Activated CD4-positive, alpha-beta T cell treated with anti-CD3 and anti-CD28 coated beads, Interleukin-2, amount 50 U/mL, for 1 hour (primary cell): ENCODE measurements at places on chromosomes 5 and 9.
A peak's percentile ranks its signal among the peaks of the same experiment; 100 is the strongest.

- no peak for DNase-seq
Observed at GRCh38 chr9:138100711-138101350, 223.2 kb downstream of the CACNA1B start.

- DNase-seq: no peak
Observed at GRCh38 chr9:103798620-103799019, 295.5 kb upstream of the SMC2 start.

GRCh38 chr5:115487168-115487567, 57.4 kb downstream of the FEM1C start:
- no peak for DNase-seq

- no peak for DNase-seq
Observed at GRCh38 chr5:76669245-76669644, 46.0 kb upstream of the F2RL2 start.

- DNase-seq: no peak
Observed at GRCh38 chr9:122251351-122251750, 13.3 kb downstream of the RBM18 start.

- DNase-seq: no peak
Observed at GRCh38 chr5:170430866-170431437, 41.8 kb upstream of the KCNMB1 start.

- peak; percentile 17 for DNase-seq
Observed at GRCh38 chr9:96875461-96876142, 21.3 kb upstream of the ZNF782 start.

- no peak for DNase-seq
Observed at GRCh38 chr5:159567461-159567860, 237.2 kb upstream of the IL12B start.

DNA sequence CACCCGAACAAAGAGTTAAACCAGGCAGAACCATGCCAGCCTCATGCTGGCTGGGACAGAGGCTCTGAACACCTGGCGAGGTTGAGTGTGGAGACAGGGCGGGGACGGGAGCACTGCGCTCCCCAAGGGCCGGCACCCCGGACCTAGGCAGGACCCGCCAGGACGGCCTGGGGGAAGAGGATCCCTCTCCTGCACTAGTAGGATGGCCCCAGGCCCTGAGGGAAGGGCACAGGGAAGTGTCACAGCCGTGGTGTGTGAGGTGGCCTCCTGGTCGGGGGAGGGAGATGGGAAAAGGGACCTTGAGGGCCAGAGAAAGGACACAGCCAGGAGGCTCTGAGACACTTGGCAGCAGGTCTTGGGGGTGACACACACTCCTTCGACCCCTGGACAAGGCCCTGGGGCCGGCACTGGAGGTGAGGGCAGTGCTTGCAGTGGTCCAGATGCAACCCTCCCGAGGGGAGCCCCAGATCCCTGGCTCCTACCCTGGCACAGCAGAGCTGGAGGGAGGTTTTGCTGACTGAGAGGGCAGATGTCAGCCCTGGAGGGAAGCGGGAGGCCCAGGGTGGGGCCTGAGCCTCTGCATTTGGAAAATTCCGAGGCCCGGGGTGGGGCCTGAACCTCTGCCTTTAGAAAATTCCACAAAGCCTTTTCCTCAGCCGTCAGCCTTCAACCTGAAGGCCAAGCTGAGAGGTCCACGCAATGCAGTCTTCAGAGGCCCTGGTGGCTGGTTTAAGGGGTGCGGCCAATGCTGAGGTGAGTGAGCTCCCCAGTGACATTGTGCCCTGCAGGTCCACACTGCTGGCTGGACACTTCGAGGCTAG, 24.8 kb upstream of the TERT start:
- DNase-seq: no peak

DNA sequence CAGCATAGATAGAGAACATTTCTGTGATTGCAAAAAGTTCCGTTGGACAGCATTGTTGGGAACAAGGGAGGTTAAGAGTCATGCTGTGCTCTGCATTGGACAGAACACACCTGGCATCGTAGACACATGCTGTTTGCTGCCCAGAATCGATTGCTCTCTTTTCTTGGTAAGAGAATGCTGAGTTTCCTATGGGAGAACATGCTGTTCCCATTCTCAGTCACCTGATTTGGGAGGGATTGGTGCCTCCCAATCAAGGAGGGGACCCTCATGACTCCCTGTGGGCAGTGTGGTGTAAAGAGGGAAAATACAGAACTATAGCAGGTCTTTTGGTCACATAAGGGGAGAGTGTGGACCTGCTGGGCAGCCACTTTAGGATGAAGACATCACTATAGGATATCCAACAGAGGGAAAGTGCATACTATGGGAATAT, 555.4 kb upstream of the CLINT1 start:
- DNase-seq: no peak

DNA sequence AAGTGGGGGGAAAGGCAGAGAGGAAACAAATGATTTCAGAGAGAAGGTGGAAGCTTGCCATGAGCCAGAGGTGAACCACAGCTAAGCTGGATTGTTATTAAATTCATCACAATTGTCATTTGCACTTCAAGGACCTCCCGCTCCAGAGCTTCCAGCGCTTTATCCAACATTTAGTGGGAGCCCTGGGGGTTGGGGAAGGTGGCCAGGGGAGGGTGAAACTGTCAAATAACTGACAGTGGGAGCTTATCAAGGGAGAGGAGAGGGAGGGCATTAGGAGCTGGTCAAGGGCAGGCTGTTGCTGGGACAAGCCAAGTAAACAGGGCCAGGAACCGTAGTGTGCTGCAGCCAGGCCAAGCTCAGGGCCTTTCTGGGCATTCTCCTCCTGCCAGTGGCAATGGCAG, 71.5 kb downstream of the SIL1 start:
- no peak for DNase-seq

GRCh38 chr5:168809218-168809617, 230.1 kb upstream of the PANK3 start:
- no peak for DNase-seq

- DNase-seq: no peak
Observed at GRCh38 chr5:74408150-74409043, 232.1 kb downstream of the ENC1 start.

GRCh38 chr5:122844136-122844909, 1.1 kb upstream of the SNX24 start:
- peak; percentile 1 for DNase-seq

DNA sequence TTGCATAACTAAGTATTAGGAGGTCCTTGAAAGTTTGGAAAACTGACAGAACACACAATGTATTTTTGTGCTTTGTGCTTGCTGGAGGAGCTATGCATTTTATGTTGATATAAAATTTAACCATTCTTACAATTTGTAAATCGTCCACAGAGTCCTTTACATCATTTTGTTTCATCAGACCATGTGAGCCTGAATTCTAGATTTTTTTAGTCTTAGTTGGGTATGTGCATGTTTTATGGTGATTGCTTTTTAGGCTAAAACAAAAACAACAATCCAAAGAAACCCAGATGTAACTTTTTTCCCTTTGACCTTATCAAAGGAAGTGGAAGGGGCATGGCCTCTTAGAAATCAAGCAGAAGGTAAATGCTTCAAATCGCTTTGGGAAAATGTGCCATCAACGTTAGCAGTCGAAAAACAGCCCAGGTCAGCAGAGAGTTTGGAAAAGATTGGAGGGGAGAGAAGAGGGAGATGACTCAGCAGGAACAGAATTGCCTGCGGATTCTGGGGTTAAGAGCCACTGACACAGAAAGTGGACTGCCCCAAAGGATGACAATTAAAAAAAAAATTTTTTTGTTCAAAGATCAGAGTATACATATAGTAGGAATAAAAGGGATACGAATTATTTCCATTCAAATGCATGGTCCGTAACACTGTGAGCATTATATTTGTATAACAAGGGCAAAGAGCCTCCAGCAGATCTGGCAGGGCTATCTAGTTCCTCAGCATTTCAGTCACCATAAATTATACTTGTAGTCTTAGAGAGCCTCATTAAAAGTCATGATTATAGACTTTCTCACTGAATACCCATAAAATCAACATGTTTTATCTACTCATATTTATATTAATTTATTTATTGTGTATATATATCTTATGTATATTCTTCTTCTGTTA, 253.5 kb upstream of the HAPLN1 start:
- DNase-seq: no peak

GRCh38 chr5:88262116-88262515, 6.5 kb downstream of the TMEM161B start:
- DNase-seq: no peak

- no peak for DNase-seq
Observed at GRCh38 chr9:123486431-123486830, 130.4 kb downstream of the CRB2 start.

DNA sequence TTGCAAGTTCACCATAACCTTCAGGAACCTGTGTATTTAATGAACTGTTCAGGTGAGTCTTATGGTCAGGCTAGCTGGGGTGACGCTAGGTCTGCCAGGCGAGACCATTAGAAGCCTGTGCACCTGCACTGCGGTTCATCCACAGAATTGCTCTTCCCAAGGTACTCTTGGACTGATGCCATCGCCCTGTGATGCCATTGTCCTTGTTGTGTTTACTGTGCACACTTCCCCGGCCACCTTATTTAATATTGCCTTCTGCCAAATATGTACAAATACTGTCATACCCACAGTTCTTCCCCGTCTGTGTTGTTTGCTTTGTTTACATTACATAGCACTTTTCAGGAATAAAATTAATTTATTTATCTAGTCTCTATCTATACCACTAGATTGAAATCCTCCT, 66.3 kb downstream of the RCL1 start:
- DNase-seq: no peak

DNA sequence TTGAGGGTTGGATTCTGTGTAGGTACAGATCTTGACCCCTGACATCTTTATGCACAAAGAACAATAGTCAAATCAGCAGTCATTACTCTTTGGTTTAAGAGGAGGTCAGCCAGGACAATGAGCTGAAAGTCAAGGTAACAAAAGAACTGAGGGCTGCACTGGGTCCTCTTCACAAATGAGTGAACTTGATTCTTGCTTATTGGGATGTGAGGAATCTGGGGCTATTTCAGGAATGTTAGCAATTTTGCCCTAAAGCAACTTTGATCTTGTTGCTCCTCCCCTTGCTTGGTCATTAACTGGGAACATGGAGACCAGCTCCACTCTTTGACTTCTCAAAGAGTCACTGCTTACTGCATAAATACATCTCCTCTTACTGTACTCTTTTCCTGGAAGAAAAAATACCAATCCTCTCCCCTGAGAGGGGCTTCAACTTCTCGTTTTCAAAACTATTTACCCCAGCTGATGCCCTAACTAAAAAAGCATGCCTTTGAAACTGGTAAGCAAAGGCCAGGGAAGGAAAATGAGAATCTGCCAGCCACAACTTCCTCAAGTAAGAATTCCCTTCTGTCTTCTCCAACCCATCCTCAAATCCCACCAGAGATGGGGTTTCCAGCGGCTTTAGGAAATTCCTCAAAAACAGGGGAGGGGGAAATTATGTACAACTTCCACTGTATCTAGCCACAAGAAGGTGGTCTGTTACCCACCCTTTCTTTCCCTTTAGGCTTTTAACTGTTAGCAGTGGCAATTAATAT, 368.3 kb downstream of the ENC1 start:
- no peak for DNase-seq

DNA sequence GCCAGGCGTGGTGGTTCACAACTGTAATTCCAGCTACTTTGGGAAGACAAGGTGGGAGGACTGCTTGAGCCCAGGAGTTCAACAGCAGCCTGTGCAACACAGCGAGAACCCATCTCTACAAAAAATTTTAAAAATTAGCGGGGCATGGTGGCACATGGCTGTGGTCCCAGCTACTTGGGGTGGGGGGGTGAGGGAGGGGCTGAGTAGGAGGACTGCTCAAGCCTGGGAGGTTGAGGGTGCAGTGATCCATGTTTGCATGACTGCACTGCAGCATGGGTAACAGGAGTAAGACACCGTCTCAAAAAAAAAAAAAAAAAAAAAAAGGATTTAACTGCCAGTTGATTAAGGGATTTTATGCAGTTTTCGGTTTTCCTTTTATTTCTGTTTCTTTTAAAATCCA, 65.0 kb downstream of the PTBP3 start:
- no peak for DNase-seq

DNA sequence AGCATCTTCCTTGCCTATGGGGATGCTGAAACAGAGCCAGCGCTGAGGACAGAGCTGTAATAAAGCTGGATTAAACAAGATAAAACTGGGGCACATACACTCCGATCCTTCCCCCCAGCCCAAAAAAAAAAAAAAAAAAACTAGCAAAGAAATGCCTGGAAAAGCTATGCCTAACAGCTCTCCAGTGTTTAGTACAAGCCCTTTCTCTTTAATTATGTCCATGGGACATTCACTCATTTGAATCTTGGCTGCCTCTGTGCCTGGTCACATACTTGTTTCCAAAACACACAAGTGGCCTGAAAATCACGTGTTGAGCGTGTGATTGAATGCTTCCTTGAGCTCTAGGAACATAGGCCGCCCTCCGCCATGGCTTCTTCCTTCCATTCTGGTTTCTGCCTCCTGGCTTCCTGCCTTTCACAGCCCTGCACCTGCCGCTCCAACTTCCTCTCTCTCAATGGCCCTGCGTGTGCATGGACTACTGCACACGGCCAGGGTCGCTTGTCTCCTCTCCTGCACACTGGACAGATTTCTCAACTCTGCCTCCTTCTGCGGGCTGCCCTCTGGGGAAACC, 111.0 kb upstream of the RETREG1 start:
- no peak for DNase-seq

- no peak for DNase-seq
Observed at GRCh38 chr9:81566074-81566698, 123.2 kb downstream of the TLE1 start.

DNA sequence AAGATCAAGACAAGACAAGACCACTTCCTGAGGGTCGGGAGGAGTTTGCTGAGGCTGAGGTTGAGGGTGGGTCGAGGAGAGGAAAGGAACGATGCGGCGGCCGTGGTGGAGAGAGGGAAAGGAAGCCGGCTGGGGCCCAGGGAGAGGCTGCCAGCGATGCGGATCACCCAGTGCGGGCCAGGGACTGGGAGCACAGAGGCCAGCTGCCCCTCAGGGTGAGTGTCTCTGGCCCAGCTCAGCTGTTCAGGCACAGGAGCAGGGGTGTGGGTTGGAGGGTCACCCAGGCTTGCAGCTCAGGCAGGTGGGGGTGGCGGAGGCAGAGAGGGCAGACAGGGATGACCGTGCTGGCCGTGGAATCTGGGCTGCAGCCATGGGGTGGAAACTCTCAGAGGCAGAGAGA, 99.5 kb downstream of the FGF18 start:
- no peak for DNase-seq

DNA sequence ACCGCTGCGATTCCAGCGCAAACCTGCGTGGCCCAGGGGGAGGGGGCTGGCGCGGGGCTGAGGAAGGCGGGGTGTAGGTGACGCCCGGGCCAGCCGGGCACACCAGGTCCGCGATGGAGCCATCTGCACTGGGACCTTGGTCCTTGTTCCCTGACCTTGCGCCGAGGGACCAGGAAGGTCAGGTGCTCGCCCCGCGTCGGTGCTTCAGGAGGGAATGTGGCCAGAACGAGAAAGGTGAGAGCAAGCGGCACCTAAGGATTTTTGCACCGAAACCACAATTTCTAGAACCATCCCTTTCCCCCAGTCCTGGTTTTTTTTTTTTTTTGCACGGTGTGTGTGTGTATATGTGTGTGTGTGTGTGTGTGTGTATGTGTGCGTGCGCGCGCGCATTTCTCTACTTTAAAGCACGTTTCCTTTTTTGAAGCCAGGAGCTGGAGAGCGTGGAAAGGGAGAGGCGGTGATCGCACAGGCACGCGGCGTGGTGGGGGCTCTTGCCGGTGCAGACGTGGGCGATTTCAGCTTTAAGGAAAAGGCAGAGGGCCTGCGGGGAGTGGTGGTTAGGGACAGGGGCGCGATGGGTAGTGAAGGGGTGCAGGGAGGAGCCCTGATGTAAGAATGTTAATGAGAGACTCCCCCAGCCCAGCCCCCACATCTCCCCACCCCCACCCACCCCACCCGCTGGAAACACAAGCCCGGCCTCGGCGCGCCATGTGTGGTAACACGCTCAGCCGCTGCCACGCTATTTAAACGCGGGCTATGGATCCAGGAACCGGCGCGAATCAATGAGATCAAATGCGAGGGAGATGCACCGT, at the start of gene NPR3:
Gene NPR3 (plus strand): TSS at position 772 of the 812 bp plus-strand sequence. CDS start 456 bp downstream, outside the sequence.
- DNase-seq: no peak

GRCh38 chr9:135056541-135056940, 30.9 kb upstream of the OLFM1 start:
- no peak for DNase-seq
